ENCODE measurements at places on chromosomes 16 and 17.

DNA sequence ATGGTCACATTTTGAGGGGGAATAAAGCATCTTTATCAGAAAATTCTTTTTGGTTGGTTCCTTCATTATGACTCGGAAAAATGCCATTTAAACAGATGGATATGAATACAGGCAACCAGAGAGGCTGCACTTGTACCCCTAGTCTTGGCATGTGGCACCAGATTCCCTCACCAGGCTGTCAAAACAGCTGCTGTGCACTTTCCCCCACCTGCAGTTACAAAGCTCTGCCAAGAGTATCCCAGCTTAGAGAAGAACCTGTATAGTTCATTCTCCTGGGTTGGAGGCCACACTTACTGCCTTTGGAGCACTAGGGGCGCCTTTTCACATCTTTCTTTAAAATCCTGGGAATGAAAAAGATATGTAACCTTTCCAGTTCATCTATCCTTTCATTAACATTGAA is 190.3 kb downstream of the KIF2B start:
- no peak for DNase-seq

- no peak for DNase-seq
These were observed 8.5 kb downstream of the G6PC1 start for GRCh38 chr17:42908872-42909700.

DNA sequence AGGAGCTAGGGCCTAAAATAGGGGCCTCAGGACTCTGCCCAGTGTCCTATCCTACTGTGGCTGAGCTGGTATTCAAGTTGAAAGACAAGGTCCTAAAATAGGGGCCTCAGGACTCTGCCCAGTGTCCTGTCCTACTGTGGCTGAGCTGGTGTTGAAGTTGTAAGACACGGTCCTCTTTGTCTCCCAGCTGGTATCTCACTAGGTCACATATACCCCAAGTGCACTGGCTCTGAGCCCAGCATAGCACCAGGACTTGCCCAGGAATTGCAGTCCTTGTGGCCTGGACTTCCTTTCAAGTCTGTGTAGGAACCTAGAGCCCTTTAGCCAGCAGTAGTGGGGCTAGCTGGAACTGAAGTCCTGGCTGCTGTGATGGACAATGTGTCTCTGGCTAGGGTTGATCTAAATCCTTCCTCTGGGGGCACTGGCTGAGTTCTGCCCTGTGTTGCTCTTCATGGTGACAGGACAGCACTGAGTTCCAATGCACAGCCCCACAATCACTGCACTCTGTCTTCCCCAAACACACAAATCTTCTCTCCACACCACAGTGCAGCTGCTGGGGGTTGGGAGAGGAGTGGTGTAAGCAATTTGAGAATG is 260.5 kb downstream of the HAPSTR1 start:
- no peak for DNase-seq

DNA sequence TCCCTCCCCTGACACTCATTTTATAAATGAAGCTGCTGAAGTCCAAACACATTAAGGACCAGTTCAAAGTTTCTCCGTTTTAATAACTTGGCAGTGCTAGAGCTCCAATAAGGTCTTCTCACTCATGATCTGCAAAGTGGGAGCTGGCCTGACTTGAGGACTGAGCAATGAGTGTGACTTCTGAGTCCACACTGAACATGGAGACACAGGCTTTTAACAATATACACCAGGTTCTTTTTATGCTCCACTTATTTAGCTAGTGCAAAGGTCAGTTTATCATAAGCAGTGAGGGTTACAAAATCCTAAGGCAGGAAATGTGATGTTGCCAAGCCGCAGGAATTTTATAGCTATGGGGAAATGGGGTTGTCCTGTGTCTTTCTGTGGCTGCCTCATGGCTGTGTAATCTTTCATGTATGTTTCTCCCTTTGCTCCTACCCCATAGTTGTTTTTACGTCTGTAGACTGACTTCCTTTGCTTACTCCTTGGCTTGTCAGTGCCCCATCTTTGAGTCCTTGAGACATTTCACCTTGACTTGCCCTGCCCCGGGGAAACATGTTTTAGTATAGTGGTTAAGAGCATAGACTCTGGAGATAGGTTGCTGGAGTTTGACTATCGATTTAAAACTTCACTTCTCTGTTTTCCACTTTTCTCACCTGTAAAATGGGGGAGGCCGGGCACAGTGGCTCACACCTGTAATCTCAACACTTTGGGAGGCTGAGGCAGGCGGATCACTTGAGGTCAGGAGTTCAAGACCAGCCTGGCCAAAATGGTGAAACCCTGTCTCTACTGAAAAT is 12.2 kb upstream of the MMD start:
- peak; percentile 99 for DNase-seq

GRCh38 chr17:55441544-55441943 is 19.9 kb upstream of the MMD start:
- DNase-seq = no peak

GRCh38 chr16:8850279-8850885 is 18.4 kb downstream of the CARHSP1 start:
- peak; percentile 83 for DNase-seq

DNA sequence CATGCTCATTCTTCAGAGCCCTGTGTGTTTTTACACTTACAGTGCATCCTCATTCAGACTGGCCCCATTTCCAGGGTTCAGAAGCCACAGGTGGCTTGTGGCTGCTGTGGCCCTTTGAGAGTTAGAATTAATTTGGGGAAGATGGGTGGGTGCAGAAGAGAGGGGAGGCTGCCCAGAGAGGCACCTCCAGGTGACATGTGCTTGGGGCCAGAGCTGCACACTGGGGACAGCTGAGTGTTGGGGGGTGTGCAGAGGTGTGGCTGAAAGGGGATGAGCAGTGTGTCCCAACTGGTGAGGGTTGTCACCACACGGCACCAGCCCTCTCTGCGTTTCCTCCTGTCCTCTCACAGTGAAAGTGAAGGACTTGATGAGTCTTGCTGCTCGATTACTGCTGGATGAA is 6.9 kb upstream of the EIF1 start:
- DNase-seq = no peak

GRCh38 chr16:68265078-68265920 is 973 bp downstream of the SLC7A6 start:
- DNase-seq = peak; percentile 78

DNA sequence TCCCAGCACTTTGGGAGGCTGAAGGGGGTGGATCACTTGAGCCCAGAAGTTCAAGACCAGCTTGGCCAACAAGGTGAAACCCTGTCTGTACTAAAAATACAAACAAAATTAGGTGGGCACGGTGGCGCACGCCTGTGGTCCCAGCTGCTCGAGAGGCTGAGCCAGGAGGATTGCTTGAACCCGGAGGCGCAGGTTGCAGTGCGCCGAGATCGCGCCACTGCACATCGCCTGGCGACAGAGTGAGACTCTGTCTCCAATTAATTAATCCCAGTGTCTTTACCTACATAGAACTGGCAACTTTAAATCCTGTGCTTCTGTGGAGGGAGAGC is 1.5 kb upstream of the ELOB start:
- no peak for DNase-seq

DNA sequence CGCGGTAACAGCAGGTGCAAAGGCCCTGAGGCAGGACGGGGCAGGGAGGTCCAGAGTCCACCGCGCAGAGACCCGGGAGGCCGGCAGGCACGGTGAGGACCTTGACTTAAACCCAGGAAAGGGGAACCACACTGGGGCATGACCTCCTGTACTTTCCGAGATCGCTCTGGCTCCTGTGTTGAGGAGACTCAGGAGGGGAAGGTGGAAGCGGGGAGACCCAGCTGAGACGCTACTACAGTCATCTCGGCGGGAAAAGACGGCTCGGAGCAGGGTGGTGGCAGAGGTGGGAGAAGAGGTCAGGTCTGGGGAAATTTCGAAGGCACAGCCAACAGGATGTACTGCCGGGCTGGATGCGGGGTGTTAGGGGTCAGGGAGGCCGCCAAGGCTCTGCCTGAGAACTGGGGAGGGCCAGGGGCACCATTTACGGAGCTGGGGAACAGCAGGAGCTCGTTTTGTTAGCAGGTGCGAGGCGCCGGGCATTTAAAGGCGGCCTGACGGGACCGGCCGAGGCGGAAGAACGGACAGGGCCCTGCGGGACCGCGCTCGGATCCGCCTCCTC is 22.3 kb downstream of the NPTX1 start:
- no peak for DNase-seq

DNA sequence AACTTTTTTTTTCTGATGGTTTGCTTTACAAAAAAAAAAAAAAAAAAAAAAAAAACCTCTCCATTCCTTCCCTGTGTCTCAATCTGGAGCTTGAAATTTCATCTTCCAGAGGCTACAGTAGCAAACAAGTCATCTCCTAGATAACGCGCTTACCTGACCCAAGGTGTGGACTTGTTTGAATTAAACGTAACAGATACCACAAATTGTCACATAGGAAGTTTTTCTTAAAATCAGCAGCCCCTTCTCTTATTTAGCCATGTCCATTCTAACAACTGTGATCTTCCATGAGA is 2.0 kb downstream of the STAT5B start:
- DNase-seq = no peak

DNA sequence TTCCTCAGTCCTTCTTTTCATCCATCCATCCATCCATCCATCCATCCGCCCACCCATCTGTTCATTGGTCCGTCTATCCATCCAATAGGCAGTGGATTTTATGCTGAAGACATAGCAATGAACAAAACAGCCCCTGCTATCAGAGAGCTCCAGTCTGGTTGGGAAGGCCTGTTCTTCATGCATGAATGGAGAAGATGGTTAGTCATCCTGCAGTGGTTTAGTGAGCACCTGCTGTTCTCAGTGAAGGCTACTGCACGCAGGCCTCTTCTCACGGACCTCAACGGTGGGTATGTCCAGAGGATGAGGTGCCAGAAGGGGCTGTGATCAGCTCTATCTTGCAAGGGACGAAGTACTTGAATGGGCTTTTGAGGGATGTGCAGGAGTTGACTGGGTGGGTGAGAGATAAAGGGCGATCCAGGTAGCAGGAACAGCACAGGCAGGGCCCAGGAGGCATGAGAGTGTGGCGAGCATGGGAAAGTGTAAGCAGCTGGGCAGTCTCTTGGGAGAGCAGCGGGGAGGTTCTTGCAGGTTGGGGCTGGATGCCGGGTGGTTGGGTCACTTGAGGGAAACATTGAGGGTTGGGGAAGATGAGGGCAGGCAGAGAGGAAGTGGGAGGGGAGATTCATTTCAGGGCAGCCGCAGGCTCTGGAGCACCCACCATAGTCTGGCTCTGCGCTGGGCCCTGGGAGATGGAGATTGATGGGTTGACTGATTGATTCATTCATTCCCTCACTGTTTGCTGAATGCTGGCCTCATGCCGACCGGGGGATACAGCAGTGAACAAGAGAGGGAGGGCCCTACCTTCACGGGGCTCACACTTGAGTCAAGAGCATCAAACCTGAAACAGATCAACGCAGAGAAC is 115.0 kb upstream of the CIBAR2 start:
- peak; percentile 51 for DNase-seq

- no peak for DNase-seq
These were observed 17.5 kb downstream of the FANCA start for GRCh38 chr16:89798832-89799370.

- DNase-seq = no peak
These were observed 5.1 kb downstream of the CLEC16A start for GRCh38 chr16:10949424-10949970.

GRCh38 chr16:58049232-58050185 is 24.0 kb downstream of the MMP15 start:
- DNase-seq = no peak

DNA sequence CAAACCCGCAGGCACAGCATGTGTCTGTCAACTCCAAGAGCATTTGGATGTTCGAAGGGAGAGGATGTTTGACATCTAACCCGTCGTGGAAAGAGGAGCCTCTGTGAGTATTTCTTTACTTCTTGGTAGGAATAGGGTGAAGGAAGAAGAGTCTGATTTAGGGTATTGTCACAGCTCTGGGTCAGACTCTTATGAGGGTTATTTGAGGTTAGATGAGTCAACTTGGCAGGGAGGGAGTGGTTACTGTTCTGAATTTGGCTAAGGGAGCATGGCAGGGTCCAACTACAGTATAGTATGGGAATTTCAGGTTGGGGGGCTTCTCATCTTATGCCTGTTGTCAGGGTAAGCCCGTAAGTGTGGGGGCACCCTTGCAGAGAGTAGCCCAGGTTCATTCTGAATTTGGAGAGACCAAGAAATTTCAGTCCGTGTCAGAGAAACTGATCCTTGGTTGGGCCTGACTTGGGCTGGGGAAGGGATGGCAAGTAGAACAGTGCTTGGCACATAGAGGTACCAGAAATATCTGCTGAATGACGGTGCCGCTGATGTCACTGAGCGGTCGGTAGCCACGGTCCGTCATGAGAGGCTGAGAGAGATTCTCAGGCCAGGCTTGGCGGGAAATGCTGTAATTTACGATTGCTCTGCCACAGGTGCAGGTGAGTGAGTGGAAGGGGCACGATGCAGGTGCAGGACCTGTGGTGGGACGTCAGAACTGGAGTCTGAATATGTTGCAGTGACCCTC is 43.2 kb downstream of the MYH3 start:
- DNase-seq = no peak

DNA sequence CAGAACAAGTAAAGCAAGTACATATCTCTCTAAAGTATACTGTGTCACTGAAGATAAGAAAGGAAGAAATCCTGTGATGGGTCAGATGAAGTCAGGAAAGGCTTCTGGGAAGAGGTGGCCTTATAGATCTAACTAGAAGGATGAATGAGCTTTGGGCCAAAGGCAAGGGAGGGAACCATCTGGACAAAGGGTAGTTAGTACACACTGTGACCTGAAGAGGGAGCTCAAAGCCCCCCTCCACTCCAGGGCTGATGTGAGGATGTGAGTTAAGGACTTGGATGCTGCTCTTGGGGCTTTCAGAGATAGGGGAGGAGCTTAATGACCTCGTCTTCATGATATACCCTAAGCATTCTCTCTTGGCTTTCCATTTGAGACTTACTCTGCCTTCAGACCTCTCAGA is 185.3 kb upstream of the CACNG3 start:
- peak; percentile 24 for DNase-seq

GRCh38 chr17:19374136-19374535 is 4.2 kb upstream of the MAPK7 start:
- no peak for DNase-seq

GRCh38 chr16:9047689-9048301 is 43.6 kb upstream of the HAPSTR1 start:
- peak; percentile 99 for DNase-seq

DNA sequence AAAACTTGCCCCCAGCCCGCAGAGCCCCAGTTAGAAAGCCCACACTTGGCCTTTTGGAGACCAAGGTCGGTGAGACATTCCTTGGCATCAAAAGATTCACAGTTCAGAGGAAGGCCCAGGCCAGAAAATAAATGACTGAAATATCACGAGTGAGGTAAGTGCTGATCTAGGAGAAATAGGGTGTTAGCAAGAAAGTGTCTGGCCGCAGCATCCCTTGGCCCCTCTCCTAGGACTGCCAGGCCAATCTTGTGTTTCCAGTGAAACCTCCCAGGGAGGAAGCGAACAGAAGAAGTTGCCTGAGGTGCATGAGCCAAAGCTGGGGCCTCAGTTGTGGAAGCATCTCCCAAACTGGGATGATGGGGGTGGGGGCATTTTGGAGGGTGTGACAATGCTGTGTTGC is 22.5 kb upstream of the NSMCE1 start:
- DNase-seq = no peak

- no peak for DNase-seq
These were observed 40.3 kb downstream of the WNT3 start for GRCh38 chr17:46777943-46778915.

DNA sequence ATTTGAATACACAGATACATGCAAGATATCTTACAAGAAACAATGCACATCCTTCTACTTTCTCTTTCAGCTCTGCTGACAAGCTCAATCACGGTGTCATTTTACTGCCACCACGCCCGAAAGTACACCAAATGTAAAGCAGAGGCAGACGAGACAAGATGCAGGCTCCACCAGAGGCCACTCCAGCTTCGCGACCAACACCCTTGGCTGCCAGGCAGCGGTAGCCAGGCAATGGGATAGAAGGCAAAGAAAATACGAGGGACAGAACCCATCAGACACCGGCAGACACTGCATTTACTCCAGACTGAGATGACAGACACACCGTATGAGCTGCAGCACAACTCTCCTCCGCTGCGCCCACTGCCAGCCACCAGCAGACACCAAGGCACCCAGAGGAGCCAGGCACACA is 41.0 kb downstream of the USP22 start:
- DNase-seq = no peak

All from iris pigment epithelial cell (primary cell).